Esophagus muscularis mucosa (tissue), 4 donors: ENCODE measurements at places on chromosomes 11 and 22.

- no peak for DNase-seq
Measured at GRCh38 chr11:113435190-113435968, 39.8 kb downstream of the DRD2 start.

GRCh38 chr11:17864478-17864941, 129.9 kb downstream of the KCNC1 start:
- DNase-seq, result no peak

GRCh38 chr11:75802021-75802912, 12.7 kb upstream of the UVRAG start:
- no peak for DNase-seq

DNA sequence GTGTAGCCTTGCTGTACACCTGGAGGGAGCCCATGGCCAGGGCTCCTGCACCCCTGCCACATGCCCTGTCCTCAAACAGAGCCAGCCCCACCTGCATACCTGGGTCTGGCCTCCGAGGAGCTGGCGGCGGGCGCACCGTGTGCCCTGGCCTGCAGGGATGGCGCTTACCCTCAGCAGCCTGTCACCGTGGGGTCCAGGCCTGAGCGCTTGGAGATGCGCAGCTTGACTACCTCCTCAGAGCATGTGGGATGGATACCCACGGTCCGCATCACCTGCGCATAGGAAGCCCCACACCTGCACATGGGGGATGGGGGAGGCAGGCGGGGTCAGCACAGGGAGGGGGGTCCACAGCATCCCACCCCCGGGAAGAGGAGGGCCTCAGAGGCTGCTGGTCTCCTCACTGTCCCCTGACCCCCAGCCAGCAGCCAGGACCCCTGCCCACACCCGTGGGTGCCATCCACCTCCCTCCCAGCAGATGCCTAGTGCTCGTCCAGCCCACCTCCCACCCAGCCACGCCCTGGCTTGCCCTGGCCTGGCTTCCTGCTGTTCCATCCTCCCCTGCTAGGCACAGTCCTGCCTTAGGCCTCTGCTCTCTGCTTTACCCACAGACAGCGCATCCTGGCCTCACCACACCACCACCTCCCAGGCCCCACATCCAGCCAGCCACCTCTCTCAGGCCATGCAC, 22.4 kb upstream of the GNB1L start:
- DNase-seq, result no peak

DNA sequence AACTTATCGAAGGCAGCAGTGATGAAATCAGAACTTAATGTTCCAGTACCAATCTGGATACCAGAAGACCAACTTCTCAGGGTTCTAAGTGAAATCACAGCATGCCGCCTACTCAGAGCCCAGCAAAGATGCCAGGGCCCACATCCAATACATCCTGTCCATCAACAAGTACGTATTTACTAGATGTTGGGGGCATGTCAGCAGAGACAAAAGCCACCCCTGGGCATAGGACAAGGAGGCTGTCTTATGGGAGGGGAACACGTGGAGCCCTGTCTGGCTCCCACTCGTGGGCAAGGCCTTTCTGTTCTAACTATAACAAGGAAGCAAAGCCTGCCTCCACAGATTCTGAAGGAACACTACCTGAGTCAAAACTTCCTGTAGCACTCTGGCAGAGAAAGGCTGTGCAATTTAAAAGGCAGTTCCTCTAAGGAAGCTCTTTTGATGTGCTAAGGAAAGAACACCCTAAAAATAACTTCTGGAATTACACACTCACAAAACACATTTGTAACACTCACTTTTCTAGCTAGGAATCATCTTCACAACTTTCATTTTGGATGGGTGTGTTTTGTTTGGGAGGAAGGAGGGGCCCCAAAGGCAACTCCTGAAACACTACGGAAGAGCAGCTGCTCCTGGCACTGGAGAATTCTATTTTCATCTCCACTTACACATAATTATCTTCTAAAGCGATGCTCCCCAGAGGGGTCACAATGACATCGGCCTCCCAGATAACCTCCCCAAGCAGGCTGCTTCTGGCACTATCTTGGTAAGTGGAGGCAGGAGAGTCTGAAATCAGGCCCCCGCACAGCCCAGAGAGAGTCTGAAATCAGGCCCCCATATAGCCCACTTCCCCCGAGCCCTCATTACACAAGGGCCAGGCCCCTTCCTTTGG, 14.2 kb downstream of the SMCO4 start:
- DNase-seq, result no peak

DNA sequence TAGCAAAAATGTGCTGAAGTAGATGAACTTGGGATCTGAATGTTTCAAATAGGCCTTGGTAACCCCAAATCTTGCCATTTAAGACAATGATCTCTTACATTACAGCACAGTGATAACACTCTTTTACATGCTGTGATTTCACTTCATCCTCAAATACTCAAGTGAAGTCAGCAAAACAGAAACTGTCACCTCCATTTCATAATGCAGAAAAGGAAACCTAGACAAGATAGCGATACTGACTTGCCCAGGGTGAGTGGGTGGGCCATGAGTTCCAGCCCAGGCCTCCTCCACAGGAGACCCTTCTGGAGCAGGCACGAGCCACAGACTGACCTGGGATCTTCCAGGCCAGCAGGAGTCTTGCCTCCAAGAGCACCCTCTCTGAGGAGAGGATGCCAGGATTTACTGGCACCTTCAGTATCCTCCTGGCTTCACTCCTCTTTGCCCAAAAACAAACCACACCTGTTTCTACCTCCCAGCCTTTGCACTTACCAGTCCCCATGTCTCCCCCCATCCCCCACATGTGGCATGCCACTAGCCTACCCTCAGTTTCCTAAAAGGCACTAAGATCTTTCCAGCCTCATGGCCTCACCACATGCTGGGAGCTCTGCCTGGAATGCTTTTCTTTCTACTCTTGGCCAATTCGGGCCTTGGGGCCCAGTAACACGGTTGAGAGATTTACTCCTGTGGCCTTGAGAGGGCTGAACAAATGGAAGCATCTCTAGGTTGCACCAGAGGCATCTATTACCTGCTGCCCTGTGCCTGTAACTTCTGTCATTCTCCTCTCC, 1.9 kb upstream of the DGAT2 start:
- DNase-seq, result no peak

DNA sequence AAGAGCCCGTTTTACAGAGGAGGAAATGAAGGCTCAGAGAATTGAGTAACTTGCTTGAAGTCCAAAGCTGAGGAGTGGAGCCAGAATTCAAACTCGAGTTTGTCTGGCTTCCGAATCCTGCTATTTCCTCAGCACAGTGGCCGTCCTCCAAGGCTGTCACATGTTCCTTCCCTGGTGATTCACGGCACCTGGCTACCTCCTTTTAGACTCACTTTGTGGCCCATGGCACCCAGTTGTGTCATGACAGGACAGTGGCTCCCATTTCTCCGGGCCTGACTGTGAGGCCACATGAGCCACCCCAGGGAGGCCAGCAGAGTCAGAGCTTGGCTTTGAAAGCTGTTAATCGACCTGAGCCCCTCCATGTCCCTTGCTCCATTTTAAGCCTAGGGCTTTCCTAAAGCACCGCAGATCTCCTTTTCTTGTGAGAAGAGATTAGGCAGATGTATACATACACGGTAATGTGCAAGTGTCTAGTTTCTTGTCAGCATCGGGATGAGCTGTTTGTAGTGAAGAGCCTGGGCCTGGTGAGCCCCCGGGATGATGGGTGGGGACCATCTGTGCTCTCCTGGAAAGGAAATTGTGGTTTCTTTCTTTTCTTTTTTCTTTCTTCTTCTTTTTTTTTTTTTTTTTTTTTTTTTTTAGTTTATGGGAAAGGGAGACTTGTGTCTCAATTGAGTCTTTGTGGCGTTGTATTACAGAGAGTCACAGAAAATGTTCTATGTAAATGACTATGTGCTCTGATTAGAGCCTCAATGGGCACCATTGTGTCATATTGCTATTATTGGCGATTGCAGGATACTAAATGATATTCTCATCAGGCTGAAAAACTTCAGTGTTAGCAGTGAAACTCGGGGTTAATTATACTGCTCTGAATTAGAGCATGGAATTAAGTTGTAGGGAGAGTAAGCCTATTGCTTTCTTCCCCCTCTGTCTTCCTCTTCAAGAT, 54.8 kb downstream of the PTPRJ start:
- no peak for DNase-seq

GRCh38 chr22:41909310-41910049, 5.4 kb downstream of the SHISA8 start:
- no peak for DNase-seq

DNA sequence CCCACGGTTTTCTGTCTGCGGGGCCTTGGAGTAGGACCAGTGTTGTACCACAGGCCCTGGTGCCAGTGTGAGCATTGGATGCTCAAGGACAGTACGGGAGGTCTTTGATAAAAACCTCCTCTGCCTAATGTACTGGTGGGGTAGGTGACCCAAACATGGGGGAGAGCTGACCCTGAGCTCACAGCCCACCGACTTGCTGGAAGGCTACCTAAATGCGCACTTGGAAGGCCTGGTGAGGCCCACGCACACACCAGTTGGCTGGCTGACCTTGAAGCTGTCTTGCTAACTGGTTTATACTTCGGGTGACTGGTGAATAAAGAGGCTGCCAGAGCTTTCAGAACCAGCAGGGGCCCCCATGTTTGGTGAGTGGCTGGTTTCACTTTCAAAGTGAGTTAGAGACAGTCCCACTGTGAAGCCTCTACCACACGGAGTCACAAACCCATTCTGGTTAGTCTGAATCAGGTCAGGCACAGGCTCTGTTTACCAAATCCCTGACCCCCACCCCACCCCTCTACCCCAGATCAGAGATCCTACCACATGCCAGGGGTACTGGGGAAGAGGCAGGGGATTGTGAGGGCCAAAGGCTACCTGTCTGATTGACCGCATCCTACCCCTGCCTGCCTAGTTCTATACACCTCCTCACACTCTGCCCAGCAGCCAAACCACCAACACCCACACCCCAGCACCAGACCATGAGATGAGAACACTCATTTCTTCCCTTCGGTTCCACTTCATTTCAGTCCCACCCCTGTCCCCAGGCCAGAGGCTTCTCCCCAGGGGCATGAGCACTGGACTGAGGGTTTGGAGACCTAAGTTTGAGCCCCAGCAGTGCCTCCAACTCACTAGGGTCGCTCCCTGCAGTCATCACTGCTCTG, 12.7 kb upstream of the IL2RB start:
- DNase-seq, result no peak

DNA sequence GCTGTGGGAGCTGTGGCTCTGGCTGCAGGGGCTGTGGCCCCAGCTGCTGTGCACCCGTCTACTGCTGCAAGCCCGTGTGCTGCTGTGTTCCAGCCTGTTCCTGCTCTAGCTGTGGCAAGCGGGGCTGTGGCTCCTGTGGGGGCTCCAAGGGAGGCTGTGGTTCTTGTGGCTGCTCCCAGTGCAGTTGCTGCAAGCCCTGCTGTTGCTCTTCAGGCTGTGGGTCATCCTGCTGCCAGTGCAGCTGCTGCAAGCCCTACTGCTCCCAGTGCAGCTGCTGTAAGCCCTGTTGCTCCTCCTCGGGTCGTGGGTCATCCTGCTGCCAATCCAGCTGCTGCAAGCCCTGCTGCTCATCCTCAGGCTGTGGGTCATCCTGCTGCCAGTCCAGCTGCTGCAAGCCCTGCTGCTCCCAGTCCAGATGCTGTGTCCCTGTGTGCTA, 514 bp downstream of the KRTAP5-9 start:
- DNase-seq, result no peak

DNA sequence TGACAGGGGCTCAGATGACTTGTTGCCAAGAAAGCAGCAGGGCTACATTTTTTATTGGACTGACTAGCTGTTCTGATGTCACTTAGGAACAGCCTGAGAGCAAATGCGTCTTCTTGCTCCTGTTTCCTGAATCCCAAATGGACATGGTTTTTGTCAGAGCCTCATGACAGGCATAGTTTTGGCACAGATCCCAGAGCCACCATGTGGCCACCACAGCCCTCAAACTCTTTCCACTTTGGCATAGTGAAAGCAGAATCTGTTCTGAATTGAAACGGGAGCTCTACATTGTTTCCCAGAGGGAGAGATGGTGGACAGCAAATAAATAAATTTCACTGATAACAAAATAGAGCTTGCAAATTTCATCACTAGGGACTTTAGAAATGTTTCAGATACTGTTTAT, 222.2 kb downstream of the C11orf87 start:
- no peak for DNase-seq

- no peak for DNase-seq
Measured at GRCh38 chr22:49068861-49069500, 758.7 kb downstream of the BRD1 start.

DNA sequence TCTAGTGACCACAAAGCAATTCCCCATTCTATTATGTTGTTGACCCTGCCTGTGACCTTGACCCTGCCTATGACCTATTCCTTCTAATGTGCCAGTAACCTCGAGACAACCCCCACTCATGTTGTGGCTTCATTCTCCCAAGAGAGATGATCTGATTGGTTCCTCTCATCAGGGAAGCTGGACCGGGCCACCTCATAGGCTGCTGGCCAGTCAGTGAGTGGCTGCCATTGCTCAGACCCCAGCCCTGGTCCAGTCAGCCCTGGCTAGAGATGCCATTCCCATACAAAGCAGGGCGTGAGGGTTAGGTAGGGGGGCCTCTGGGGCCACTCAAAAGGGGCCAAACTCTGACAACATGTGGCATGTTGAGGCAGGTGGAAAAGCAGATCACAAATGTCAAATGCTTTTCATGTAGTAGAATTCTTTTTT, 11.9 kb downstream of the SLC29A2 start:
- DNase-seq, result no peak

DNA sequence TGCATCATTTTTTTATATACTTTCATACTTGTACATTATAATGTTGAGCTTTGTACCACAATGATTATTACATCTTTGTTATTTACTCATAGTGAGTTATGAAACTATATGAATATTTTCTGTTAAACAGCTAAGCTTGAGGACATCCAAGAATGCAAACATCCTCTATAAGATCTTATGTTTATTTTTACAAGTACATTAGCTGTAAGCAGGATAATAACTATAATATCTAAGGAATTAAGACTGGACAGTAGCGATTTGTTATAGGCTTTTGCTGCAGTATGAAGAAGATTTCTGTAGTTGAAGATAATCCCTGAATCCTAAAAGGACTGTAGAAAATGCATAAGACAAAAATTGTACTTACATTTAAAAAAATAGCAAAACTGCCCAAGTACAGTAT, 176.0 kb downstream of the METTL15 start:
- no peak for DNase-seq

DNA sequence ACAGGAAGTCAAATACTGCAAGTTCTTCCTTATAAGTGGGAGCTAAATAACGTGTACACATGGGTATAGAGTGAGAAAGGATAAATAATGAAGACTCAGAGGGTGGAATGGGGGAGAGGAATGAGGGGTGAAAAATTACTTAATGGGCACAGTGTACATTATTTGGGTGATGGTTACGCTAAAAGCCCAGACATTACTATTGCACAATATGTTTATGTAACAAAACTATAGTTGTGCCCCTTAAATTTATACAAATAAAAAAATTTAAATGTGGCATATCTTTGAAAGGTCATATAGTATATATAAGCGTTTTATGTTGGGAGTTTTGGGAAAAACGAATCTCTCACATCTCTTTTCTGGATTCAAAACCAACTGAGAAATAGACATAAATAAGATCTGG, 96.1 kb downstream of the KIF18A start:
- no peak for DNase-seq
